ENCODE measurements at places on chromosomes 7 and 10.

DNA sequence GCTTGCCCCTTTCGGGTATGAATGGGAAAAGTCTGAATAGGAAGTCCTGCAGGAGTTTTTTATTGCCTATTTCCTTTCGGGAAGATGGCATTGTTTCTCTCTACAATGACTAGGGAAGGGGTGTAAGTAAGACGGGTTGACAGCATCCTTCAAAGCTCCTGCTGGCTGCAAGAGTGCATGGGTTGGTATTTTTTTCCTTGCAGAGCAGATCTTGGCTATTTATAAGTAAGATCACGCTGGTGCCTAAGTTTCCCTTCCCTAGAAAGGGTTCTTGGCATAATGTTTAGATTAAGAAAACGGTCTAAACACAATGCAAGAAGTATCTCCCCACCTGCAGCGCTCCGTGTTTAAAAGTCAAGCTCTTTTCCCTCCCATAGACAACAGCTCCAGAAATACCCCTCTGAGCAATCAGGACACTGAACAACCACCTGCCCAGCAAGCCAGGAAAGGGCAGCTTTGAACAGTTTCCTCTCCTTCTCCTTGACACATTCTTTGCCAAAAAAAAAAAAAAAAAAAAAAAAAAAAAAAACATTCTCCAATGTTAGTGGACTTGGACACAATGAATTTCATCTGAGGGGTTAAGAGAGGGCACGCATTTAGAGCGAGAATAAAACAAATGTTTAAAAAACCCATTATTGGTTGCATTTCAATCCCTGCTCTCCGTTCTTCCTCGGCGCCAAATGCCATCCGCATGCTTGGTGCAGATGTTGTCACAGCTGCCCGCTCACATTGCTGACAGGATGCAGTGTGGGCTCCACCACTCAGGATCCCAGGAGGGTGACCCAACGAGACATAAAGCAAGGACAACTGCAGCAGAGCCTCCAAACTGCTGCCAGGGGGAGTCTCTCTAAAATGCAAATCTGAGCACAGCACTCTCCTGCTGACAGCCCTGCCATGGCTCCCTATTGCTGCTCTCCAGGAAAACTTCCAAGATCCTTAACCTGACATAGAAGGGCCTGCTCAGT lies 427.4 kb upstream of the MGMT start:
- DNase-seq, result no peak

- no peak for DNase-seq
Measured at GRCh38 chr10:118139321-118139720, 92.6 kb upstream of the RAB11FIP2 start.

GRCh38 chr10:323651-324293 lies 188.5 kb downstream of the ZMYND11 start:
- no peak for DNase-seq

DNA sequence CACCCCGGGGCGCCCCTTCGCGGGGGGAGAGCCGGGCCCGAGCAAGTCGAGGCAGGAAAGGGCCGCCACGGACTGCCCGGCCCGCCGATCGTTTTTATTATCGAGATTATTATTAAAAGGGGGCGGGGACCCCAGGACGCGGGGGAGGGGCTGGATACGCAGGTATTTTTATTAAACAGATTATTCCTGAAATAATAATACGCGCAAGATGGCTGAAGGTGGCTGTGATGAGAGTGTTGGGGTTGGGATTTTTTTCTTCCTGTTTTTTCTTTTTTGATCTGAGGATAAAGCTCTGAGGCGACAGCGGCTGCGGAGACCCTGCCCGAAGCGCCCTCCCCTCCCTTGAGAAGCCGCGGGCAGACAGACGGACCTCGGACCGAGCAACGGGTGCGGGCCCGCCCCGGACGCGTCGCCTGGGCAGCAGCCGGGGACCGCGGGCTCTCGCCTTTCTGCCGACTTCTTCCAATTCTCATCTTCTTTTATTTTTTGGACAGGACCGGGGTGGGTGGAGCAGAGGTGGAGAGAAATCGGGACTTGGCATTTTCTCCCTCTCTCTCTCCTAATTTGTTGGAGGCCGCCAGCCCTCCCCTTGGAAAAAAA lies 1.4 kb upstream of the TRIM8 start:
- DNase-seq, result no peak

DNA sequence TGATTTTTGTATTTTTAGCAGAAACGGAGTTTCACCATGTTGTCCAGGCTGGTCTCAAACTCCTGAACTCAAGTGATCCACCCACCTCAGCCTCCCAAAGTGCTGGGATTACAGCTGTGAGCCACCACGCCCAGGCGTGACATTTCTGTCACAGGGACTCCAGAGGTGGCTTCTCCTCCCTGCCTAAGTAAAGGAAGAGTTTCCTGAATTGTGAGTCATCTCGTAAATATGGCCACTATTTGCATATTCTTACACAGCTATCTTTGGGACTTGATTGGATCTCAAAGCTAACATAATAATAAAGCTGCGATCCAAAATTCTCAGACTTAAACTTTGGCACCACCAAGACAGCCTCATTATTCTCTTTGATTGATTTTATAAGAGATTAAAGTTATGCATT lies 50.1 kb downstream of the ADARB2 start:
- no peak for DNase-seq

DNA sequence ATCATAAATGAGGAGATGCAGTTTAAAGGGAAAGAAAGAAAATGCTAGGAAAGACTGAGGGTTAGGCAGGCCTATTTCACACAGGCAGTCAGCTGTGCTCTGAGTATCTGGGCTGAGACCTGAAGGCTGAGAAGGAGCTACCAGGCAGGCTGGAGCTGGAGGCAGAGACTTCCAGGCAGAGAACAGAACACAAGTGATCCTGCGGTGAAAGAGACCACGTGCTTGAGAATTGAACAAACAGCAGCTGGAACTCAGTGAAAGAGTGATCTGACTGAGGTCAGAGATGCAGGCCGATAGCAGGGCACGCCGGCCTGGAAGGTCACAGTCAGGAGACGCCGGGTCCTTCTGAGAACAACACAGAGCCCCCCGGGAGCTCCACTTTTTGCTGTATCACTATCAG lies 147.8 kb downstream of the ADAM12 start:
- DNase-seq, result no peak

DNA sequence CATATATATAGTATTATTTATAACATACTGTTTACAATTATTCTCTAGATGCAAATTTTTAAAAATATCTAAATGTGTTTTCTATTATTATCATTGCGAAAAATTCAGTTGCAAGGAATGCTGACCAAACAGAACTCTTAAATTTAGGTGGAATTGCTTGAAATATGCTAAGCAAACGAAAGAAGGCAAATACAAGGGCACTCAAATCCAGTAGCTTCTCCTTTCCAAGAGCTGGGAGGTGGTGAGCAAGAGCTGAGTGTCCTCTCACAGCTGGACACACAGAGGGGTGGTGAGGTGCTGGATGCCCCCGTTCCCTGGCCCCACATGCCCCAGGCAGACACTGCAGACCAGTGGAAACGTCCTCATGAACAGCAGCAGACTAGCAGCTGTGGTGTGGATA lies 166.0 kb downstream of the TAX1BP1 start:
- DNase-seq, result no peak

GRCh38 chr7:69801729-69802682 lies 203.7 kb downstream of the AUTS2 start:
- DNase-seq, result no peak

DNA sequence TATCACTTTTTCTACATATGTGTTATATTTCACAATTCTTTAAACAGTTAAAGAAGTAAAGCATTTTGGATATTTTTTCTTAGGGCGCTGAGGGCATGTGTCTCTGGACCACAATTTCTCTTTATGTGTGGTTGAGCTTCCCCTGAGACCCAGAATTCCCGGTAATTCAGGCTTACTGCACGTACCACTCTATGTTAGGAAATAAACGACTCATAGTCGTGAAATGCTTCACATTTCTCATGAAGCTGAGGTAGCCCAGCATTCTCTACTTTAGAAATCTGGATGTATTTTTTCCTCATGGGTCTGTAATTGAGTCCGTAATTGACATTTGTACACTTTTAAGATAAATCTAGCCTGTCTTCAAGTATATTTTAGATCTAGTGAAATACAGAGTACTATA lies 170.6 kb downstream of the FZD1 start:
- DNase-seq, result no peak

GRCh38 chr7:103928581-103928980 lies 60.9 kb downstream of the RELN start:
- DNase-seq, result no peak

GRCh38 chr10:124316326-124316725 lies 102.4 kb downstream of the OAT start:
- no peak for DNase-seq

DNA sequence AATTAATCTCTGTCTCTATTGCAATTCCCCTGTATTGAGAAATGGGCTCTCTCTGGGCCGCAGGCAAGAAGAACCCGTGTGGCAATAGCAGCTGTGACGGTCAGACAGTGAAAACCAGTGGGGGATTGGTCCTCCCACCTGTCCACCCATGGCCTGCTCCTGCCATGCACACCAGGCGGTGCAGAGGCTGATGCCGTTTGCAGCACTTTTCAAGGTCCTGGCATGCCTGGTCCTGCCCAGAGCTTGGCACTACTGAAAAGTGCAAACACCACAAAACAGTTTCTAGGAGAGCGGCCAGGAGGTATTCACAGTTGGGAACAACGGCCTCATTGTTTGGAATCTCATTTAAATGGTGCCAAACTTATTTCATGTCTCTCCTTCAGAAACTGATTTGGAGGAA lies 41.5 kb downstream of the PSPH start:
- no peak for DNase-seq

DNA sequence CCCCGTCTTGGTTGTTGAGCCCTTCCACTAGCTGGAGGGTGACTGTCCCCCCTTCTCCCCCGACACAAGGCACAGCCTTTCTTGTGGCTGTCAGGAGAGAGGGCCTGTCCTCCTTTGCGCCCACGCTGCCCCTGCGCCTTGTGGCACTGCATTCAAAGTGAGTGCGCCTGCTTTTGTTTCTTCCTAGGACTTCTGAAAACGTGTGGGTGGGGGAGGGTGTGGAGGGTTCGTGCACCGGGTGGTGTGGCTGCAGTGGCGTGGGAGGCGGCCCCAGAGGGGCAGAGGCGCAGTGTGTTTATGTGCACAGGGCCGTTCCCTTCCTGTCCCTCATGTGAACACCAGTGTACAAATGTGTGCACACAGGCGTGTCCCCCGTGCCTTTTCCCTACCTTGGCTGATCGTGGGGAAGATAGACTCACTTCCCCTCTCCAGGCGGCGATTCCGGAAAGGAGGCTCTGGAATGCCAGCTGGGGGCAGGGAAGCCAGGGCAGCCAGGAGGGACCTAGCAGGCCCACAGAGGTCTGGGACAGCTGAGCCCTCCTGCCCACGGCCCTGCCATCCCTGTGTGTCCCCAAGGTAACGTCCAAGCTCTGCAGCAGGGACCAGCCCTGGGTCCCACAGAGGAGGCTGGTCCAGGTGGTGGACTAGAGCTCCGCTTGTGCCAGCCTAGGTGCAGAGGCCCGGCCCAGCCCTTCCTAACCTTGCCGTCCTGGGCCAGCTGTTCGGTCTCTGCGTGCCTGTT lies 88.8 kb downstream of the LHPP start:
- DNase-seq, result no peak

- DNase-seq, result no peak
Measured at GRCh38 chr7:34747867-34748727, 90.1 kb downstream of the NPSR1 start.

GRCh38 chr7:111388912-111389311 lies 173.4 kb downstream of the IMMP2L start:
- DNase-seq, result no peak

GRCh38 chr10:102147561-102147960 lies 4.6 kb upstream of the NOLC1 start:
- DNase-seq, result no peak

DNA sequence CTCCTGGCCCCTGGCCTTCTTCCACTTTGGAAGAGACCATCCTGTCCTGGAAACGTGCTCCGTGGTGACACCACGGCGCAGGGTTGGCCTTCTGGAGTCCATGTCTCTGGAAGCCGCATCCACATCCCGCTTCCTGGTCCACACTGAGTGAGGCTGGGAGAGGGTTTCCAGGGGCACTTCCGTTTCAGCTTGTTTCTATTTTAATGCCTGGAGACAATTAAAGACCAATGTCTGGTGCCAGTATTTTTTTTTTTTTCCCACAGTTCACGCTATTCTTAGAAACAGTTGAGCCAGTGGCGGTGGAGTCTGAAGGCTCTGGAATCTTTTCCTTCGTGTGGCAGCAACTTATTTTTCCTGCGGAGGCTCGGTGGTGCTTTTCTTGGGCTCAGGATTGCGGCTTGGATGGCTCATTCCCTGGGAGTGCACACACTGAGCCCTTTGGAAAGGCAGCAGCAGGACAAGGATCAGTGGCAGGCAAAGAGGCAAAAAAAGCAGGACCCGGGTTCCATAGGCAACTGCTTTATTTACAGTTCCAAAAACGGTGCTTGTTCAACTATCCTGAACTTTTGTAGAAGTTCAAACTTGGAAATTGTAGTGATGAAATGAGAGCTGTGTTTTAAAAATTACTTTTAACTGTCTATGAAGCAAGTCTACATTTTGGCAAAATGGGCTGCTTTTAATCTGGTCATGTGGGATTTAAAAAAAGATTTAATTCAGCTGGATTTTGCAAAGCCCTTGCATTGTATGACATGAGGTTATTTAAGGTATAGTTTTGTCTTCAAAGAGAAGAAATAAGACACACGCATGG lies 202.8 kb downstream of the BAMBI start:
- DNase-seq, result no peak

- DNase-seq, result no peak
Measured at GRCh38 chr10:72765051-72765745, 73.3 kb downstream of the MCU start.

- DNase-seq, result peak; percentile 52
Measured at GRCh38 chr10:71390921-71391690, 5.6 kb upstream of the CDH23 start.

- no peak for DNase-seq
Measured at GRCh38 chr7:35492451-35493175, 202.3 kb downstream of the HERPUD2 start.

DNA sequence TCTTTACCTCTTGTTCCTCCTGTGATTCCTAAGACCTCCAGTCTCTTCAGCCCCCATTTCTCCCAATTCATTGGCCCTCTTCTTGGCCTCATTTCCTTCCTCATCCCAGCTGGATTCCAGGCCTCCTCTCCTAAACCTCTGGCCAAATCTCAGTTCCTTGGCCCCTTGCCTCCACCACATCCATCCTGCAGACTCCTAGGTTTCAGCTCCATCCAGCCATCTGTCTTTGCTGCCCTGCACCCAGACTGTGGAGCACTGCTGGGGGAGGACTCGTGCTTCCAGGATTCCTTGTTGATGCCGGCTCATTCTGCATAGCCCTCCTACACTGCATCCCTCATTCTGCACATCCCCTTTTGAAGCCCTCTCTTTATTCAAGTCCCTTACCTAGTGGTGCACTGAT lies 6.7 kb downstream of the PLAC9 start:
- no peak for DNase-seq

GRCh38 chr7:151150388-151150787 lies 17.1 kb downstream of the GBX1 start:
- no peak for DNase-seq

DNA sequence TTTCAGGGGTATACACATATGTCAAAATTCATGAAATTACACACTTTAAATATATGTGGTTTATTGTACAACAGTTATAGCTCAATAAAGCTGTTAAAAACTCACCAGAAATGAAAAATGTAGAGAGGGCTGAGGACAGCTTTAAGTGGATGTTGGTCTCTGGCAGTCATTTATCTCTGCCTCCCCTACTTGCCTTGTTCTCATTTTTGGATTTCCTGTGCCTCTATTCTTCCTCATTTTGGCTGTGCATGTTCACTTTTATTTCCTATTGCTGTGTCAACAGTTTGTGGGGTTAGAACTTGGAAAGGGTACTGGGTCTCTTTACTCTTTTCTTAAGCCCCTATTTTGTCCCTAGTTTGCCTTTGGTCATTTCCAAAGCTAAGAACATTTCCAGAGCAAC lies 18.6 kb upstream of the MEST start:
- DNase-seq, result no peak
